Natural killer cell (primary cell): ENCODE measurements at places on chromosomes 6 and 20. TPM values are rescaled to one million over a fixed set of nuclear protein-coding genes. Genes with fewer than 3 reads are reported as not detected.
A peak's percentile ranks its signal among the peaks of the same experiment; 100 is the strongest.

- peak overlapping the region; percentile 84 for H3K27ac ChIP-seq
- H3K4me3 ChIP-seq: no peak overlapping the region
- H3K27me3 ChIP-seq: no peaks in the 10 kb centered on the region
- H3K4me1 ChIP-seq: peaks cover 10% of the 10 kb centered on the region
Measured at GRCh38 chr6:26103141-26103769, 16.0 kb downstream of the HFE start.

DNA sequence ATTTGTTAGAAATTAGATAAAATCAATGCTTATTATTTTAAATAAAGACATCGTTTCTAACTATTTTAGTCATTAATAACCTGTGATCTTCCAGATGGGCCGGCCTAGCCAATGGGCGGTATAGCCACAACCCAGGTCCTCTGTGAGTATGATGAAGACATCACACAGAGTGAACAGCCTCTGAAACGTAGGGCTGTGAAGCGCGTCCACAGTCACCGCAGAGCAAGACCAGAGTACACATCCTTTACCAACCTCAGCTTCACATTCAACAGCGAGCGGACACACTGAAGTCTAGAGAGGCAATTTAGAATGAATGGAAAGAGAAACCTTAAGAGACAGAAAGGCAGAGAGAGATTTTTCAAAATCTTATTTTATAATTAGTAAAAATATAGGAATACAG lies 125.0 kb upstream of the RPS6KA2 start:
- H3K27me3 ChIP-seq: no peaks in the 10 kb centered on the region
- H3K4me1 ChIP-seq: peaks cover 34% of the 10 kb centered on the region
- no peak for DNase-seq
- H3K36me3 ChIP-seq: no peaks in the 10 kb centered on the region
- H3K4me3 ChIP-seq: no peak overlapping the region
- no peak overlapping the region for H3K27ac ChIP-seq

GRCh38 chr6:137900815-137901214 lies 33.8 kb downstream of the TNFAIP3 start:
- no peaks in the 10 kb centered on the region for H3K36me3 ChIP-seq
- H3K4me3 ChIP-seq: no peak overlapping the region
- H3K27me3 ChIP-seq: no peaks in the 10 kb centered on the region
- H3K27ac ChIP-seq: no peak overlapping the region
- H3K4me1 ChIP-seq: no peaks in the 10 kb centered on the region

DNA sequence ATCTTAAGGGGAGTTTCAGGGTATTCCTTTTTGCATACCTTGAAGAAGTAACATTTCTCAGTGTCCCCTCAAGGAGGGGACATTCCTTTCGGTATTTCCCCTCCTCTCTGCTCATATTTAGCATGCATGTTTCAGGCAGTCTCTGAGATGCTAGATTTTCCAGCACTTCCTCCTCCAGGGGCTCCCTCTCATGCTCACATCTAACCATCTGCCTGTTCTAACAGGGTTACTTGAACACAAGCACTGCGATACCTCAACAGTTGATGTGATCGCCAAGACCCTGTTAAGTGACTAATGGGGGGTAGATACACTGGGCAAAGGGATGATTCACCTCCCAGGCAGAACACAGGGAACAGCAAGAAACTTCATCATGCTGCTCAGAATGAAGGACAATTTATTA lies 12.9 kb upstream of the MCM3 start:
- H3K36me3 ChIP-seq: no peaks in the 10 kb centered on the region
- no peak overlapping the region for H3K4me3 ChIP-seq
- H3K27ac ChIP-seq: no peak overlapping the region
- peak; percentile 37 for DNase-seq

DNA sequence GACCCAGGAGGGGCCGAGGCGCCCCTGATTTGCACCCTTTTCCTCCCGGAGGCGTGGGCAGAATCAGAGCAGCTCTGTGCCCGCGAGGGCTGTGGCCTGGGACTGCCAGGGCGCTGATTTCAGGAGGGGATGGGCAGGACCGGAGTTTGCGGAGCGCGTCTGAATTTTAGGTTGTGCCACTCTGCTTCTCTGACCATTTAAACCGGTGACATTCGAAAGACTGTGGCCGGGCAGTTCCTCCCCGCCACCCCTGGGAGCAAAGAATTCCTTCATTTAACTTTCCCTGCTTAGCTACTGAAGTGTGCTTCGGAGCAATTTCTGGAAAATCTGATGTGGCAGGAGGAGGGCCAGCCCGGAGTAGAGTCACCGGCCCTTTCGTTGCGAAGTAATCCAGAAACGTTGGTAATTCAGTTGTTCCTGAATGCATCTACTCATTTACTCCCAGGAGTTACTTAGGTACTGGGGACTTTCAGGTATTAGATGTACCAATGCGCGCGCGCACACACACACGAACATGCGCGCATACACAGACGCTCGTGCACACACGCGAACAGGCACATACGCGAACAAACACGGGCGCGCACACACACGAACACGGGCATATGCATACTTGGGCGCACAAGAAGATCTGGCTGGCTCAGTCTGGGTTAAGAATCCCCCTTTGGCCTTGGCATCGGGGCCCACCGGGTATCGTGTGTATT lies 568 bp downstream of the CCDC170 start:
- no peak overlapping the region for H3K4me3 ChIP-seq
- no peak for DNase-seq
- H3K27ac ChIP-seq: no peak overlapping the region
- H3K27me3 ChIP-seq: peaks cover 16% of the 10 kb centered on the region

GRCh38 chr6:45300736-45301135 lies 27.4 kb upstream of the RUNX2 start:
- H3K27me3 ChIP-seq: no peaks in the 10 kb centered on the region
- H3K4me3 ChIP-seq: no peak overlapping the region
- no peaks in the 10 kb centered on the region for H3K36me3 ChIP-seq
- H3K4me1 ChIP-seq: no peaks in the 10 kb centered on the region

DNA sequence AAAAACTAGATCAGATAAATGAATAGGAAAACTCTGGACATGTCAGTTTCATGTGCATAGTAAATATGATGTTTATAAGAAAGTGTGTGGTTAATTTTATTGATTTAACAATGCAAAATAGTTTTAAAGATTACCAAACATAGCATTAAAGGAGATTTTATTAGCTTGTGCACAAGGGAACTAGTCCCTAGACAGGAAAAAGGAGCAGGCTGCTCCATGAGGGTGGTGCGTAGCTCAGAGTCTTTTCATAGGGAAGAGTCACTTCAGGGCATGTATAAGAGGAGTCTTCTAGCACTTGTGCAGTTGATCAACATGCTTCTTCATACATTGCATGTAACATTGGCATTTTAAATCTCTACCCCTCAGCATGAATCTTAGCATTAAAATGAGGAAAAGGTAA lies 835.8 kb downstream of the GRIK2 start:
- no peak for DNase-seq
- no peaks in the 10 kb centered on the region for H3K27me3 ChIP-seq
- no peak overlapping the region for H3K27ac ChIP-seq

- no peaks in the 10 kb centered on the region for H3K27me3 ChIP-seq
- DNase-seq: no peak
- no peak overlapping the region for H3K4me3 ChIP-seq
- no peaks in the 10 kb centered on the region for H3K36me3 ChIP-seq
- peaks cover 1% of the 10 kb centered on the region for H3K4me1 ChIP-seq
Measured at GRCh38 chr6:135904666-135905065, 53.2 kb downstream of the PDE7B start.

GRCh38 chr20:33437141-33437911 lies 6.2 kb downstream of the SNTA1 start:
- no peaks in the 10 kb centered on the region for H3K36me3 ChIP-seq
- H3K4me3 ChIP-seq: no peak overlapping the region
- no peaks in the 10 kb centered on the region for H3K27me3 ChIP-seq
- no peak overlapping the region for H3K27ac ChIP-seq

DNA sequence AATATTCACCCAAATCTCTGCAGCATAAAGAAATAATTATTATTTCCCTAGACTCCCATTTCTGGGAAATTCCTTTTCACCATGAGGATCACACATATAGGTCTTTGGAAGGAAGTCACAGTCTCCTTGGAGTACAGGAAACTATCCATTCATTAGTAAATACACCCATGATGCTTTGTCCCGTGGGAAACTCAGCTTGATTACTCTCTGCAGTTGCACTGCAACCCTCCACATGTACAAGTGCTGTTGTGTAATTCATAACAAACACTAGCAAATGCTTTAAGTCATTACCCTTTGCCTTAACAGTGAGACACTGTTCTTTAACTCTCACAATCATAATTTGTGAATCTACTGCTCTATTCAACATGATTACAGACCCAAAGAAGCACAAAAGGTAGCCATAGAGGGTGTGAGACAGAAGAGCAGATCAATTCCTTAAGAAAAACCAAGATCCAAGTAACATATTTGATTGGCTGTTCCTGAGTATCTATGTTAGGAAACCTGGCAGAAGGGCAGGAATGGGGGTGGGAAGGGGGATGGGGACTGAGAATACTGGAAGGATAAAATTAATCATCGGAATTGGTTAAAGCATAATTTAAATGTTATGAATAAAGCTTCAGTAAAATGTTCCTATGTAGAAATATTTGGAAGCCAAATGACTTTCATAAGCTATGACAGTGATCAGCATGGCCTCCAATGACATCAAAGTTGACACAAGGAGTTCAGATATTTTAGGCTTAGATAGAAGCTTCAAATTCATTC lies 268.0 kb downstream of the HACE1 start:
- H3K4me1 ChIP-seq: no peaks in the 10 kb centered on the region
- no peak overlapping the region for H3K27ac ChIP-seq
- H3K36me3 ChIP-seq: no peaks in the 10 kb centered on the region
- no peaks in the 10 kb centered on the region for H3K27me3 ChIP-seq
- DNase-seq: no peak
- no peak overlapping the region for H3K4me3 ChIP-seq

GRCh38 chr6:116307001-116307400 lies 27.3 kb upstream of the TSPYL1 start:
- H3K27ac ChIP-seq: no peak overlapping the region
- no peaks in the 10 kb centered on the region for H3K36me3 ChIP-seq
- no peak for DNase-seq
- H3K27me3 ChIP-seq: no peaks in the 10 kb centered on the region

- no peak for DNase-seq
- H3K4me3 ChIP-seq: no peak overlapping the region
- no peaks in the 10 kb centered on the region for H3K4me1 ChIP-seq
- H3K36me3 ChIP-seq: no peaks in the 10 kb centered on the region
Measured at GRCh38 chr6:25220857-25221256, 58.3 kb upstream of the CARMIL1 start.

- no peak overlapping the region for H3K4me3 ChIP-seq
- H3K27ac ChIP-seq: no peak overlapping the region
- DNase-seq: no peak
- H3K27me3 ChIP-seq: no peaks in the 10 kb centered on the region
- H3K36me3 ChIP-seq: no peaks in the 10 kb centered on the region
Measured at GRCh38 chr6:92847988-92848387, 571.4 kb downstream of the EPHA7 start.

DNA sequence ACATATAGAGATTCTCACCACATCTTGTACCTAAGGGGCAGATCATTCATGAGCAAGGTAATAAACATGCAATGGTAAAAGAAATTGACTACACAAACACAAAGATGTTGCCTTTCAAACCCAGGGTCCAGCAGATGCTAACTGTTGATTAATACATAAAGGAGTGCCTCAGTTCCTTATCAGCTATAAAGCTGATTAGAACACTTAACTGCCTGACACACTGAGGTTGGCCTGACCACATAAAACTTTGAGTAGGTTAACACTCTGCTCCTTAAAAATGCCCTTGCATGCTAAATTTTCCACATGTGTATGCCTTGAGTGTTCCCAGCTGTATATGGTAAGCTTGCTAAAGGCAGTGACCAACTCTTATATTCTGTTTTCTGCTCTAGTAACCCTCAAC lies 14.9 kb downstream of the CRISP2 start:
- no peak overlapping the region for H3K4me3 ChIP-seq
- H3K27ac ChIP-seq: no peak overlapping the region
- DNase-seq: no peak

DNA sequence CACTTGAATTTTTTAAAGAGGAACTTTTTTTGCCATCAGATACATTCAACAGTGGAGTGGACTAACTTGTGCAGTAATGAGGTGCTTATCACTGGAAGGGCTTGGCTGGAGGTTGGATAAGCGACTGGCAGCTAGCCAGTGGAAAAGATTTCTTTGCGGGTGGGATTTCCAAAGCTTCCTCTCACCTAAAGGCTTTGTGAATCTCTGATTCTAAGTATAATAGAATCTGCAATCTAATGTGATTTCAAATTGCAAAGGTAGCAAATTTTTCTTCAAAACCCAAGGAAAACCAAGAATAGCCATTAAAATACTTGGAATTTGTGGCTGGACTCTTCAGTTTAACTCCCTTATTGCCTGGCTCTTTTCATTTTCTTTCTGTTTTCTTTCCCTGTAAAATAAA lies 460.4 kb upstream of the MARCKS start:
- no peaks in the 10 kb centered on the region for H3K36me3 ChIP-seq
- H3K4me3 ChIP-seq: no peak overlapping the region
- no peak for DNase-seq
- no peaks in the 10 kb centered on the region for H3K4me1 ChIP-seq

DNA sequence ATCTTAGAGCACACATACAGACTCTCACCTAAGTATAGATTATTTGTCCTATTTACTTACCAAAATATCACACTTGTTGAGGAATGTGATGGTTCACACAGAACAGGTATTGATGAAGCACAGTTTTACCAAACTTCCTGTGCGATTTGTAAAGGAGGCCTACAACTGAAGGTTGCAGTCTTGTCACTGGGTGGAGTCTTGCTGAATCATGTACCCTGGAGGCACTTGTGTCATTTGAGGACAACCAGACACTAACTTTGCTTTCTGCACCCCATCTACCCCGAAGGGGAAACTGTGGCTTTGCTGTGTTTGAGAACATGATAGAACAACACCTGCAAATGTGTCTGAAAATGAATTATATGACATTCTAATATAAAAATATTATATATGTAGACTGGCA lies 32.4 kb upstream of the HINT3 start:
- H3K36me3 ChIP-seq: peaks cover 65% of the 10 kb centered on the region
- H3K4me3 ChIP-seq: no peak overlapping the region
- no peaks in the 10 kb centered on the region for H3K27me3 ChIP-seq
- H3K4me1 ChIP-seq: no peaks in the 10 kb centered on the region
- DNase-seq: no peak

GRCh38 chr6:48714699-48715098 lies 603.7 kb upstream of the PTCHD4 start:
- no peak overlapping the region for H3K27ac ChIP-seq
- H3K36me3 ChIP-seq: no peaks in the 10 kb centered on the region
- no peaks in the 10 kb centered on the region for H3K4me1 ChIP-seq
- H3K4me3 ChIP-seq: no peak overlapping the region
- no peaks in the 10 kb centered on the region for H3K27me3 ChIP-seq
- no peak for DNase-seq

Gene TXLNB
- 0.24 TPM for total RNA-seq

Gene SOBP
- 0.16 TPM for total RNA-seq

Gene ZNF343
- total RNA-seq: 8.1 TPM

Gene NR2E1
- total RNA-seq: not detected

Gene PARD6B
- 1.5 TPM for total RNA-seq
